ENCODE measurements at places on chromosomes 3 and 15.

DNA sequence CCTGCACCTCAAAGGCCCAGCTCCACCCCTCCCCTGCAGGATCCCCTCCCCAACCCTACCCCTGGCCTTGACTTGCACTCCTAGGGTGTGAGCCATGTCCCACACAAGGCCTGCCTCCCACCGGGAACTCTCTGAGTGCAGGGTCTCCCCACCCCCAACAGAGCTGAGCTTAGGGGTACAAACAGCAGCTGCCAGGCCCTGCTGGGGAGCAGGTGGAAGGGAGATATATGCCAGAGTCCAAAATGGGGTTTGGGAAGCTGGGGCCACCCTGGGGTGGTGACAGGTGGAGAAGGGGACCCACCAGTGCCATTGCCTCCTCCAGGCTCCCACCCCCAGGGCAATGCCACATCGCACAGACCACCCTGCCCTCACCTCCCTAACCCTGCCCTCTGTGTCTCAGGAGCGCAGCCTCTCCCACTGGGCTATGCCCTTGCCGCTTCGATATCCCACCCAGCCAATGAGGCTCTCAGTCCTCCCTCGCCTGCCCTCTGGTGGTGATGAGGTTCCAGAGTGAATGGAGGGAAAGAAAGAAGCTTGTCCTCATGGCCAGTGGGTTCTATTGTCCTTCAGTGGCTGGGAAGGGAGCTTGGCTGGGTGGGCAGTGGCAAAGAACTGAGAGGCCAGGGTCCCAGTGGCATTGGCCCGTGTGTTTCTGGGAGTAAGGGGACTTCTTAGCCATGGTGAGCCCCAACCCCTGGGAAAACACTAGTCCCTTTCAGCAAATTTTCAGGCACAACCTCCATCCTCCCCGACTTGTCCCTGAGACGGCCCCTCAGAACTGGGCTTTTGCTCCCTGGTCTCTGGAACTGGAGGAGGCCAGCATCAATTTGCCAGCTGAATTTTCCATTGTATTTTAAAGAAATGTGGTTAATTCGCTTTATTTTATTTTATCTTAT, 46.8 kb downstream of the CYP11A1 start:
- no peak for DNase-seq

DNA sequence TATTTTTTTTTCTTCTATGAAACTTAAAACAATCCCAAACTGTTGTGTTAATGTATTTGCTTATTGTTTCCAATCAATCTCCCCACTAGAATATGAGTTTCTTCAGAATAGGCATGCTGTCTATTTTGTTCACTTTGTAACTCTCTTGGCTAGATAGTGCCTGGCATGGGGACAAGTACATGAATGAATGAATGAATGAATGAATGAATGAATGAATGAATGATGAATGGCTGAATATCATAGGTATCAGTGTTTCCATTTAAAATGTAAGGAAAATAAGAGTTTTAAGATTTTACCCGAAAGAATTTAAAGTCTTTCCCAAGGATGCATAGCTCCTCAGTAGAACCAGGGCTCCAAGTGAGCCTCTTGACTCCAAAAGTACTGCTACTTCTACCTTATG, 294.9 kb upstream of the GADL1 start:
- DNase-seq: no peak

- no peak for DNase-seq
Measured at GRCh38 chr15:47514200-47514652, 203.1 kb upstream of the SEMA6D start.

GRCh38 chr3:27993051-27993450, 248.4 kb upstream of the CMC1 start:
- no peak for DNase-seq

DNA sequence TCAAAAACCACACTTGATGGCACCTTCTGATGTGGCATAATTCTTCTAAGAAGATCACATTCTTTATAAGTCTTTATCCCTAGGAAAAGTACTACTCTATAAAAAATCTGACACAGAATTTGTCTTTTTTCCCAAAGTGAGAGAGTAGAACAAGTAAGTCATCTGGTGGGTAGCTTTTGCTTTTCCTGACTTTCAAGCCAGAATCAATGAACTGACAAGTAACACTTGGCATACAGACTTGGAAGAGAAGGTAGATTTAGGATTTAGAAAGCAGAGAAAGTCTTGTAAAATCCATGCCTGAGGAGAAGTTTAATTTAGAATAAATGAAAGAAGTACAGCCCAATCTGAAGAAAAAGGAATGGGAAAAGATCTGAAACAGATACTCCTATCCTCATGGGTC, 66.6 kb upstream of the TUSC7 start:
- no peak for DNase-seq

GRCh38 chr3:45906681-45907407, 20.5 kb downstream of the CCR9 start:
- DNase-seq: no peak

- no peak for DNase-seq
Measured at GRCh38 chr3:110267304-110267845, 804.2 kb upstream of the NECTIN3 start.

- no peak for DNase-seq
Measured at GRCh38 chr3:166522017-166522416, 684.8 kb upstream of the BCHE start.

- no peak for DNase-seq
Measured at GRCh38 chr3:108780235-108780634, 23.0 kb upstream of the RETNLB start.

DNA sequence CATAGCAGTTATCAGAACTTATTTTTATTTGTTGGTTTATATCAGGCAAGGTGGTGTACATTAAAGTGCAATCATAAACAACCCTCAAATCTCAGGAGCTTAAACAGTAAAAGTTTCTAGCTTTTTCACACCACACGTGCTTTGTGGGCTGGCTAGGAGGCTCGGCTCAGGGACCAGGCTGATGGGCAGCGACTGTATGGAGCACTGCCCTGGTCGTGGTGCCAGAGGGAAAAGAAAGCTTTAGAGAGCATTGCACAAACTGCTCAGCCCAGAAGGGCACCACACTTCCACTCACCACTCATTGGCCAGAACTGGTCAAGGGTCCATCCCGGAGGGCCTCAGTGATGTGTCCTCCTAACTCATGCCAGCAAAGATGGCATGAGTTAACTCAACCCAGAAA, 123.2 kb downstream of the AQP9 start:
- no peak for DNase-seq

DNA sequence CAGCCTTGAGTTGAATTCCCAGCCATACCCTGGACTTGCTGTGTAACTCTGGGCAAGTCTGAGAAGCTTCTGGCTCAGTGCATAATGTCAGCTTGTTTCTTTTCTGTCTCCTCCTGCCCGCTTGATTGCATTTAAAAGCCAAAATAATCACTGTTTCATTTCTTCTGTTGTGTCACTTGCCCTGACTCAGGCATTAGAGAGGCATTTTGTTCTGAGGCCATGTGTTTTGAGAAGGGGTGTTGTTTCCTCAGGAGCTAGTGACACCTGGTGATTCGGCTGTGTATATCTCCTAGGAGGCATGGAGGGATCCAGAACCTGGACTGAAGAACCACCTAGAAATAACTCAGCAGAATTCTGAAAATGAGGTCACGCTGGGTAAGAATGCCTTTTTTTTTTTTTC, 16.0 kb downstream of the WDR73 start:
- DNase-seq: no peak

GRCh38 chr3:114499976-114500375, 206.1 kb downstream of the TIGIT start:
- DNase-seq: no peak

DNA sequence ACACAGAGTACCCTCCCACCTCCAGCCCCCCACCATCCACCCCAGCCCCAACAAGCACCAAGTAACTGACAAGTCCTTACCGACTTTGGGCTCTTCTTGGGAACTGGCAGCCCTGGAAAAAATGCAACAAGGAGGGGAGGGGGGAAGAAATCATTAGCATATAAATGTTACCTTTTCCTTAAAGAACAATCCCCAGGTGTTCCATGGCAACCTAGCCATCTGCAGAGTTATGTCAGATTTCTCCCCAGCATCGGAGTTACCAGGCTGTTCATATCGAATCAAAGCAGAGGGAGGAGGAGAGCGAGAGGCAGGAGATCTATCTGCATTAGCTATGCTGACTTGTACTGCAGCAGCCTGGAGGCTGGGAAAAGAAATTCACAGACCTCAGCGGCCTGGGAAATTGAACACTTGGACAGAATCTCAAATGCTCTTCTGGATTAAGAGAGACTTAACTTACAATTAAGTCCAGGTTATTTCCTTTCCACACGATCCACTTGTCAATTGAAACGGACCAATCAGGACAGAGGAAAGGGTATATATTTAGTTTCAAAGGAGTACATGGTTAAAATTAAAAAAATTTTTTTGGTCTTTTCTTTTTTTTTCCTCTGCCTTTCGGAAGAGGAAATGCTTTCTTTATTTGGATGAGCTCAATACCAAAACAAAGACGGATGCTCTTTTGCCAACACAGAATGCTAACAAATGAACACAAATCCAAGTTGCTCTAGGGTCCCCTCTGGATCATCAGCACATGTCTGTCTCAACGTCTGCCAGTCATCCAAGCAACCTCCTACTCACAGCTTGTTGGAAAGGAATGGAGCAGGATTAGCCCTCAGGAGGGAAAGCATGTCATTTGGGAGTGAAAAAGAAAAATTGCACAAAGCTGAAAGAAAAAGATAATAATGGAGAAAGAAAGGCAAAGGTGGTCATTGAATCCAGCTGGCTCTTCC, 637.1 kb downstream of the MAGI1 start:
- DNase-seq: no peak

All from GM19239 (cell line).